ENCODE measurements at places on chromosomes 6 and 20. TPM values are rescaled to one million over a fixed set of nuclear protein-coding genes. Genes with fewer than 3 reads are reported as not detected.

CLIC5 gene
- not detected for total RNA-seq

SAMD3 gene
- total RNA-seq, result 9.1 TPM

RFX6 gene
- total RNA-seq, result not detected

TGM6 gene
- total RNA-seq, result not detected

ULBP2 gene
- 3.3 TPM for total RNA-seq

DDAH2 gene
- 70.5 TPM for total RNA-seq

OLIG3 gene
- total RNA-seq, result 0.74 TPM

PTGIS gene
- 1,011 TPM for total RNA-seq

OVOL2 gene
- not detected for total RNA-seq

MLIP gene
- total RNA-seq, result not detected
